Neural crest cell (in vitro differentiated cells): ENCODE measurements at places on chromosomes 1 and 21. TPM values are rescaled to one million over a fixed set of nuclear protein-coding genes. Genes with fewer than 3 reads are reported as not detected.

The HYI gene
- 42.9 and 46.6 TPM in 2 replicates for total RNA-seq

The NHLH1 gene
- 10.0 and 10.6 TPM in 2 replicates for total RNA-seq

The RPS27 gene
- 1,806 and 2,076 TPM in 2 replicates for total RNA-seq

The CYP4A22 gene
- total RNA-seq: not detected in 2 replicates

The TSSK3 gene
- 2.2 and 2.7 TPM in 2 replicates for total RNA-seq

The ADAMTSL4 gene
- total RNA-seq: 0.32 and 0.44 TPM in 2 replicates

The SDHB gene
- total RNA-seq: 47.2 and 58.6 TPM in 2 replicates

The SLFNL1 gene
- total RNA-seq: 0.37 and 0.64 TPM in 2 replicates

The ZFYVE9 gene
- 28.0 and 29.7 TPM in 2 replicates for total RNA-seq

The S100A10 gene
- 44.8 and 65.6 TPM in 2 replicates for total RNA-seq

The LENEP gene
- total RNA-seq: 1.9 and 2.5 TPM in 2 replicates

The ZNF695 gene
- 21.4 and 21.8 TPM in 2 replicates for total RNA-seq

The SERINC2 gene
- total RNA-seq: 20.4 and 21.4 TPM in 2 replicates

The SH2D1B gene
- total RNA-seq: not detected in 2 replicates

The PLEKHM2 gene
- 61.2 and 64.5 TPM in 2 replicates for total RNA-seq

The HHIPL2 gene
- total RNA-seq: 0.23 and 0.42 TPM in 2 replicates

The PCP4 gene
- 0.45 and 1.1 TPM in 2 replicates for total RNA-seq

The BSND gene
- total RNA-seq: not detected in 2 replicates

The FCRL5 gene
- not detected in 2 replicates for total RNA-seq

The PKN2 gene
- total RNA-seq: 44.7 and 45.8 TPM in 2 replicates

The AXDND1 gene
- 0.64 and 0.86 TPM in 2 replicates for total RNA-seq

The FAM76A gene
- 12.4 and 13.8 TPM in 2 replicates for total RNA-seq

The SFN gene
- total RNA-seq: 0.30 TPM in 1 of 2 replicates, not detected in the other

The CFHR1 gene
- total RNA-seq: 0.56 TPM in 1 of 2 replicates, not detected in the other

The JMJD4 gene
- total RNA-seq: 25.2 and 28.3 TPM in 2 replicates

The OR2T29 gene
- total RNA-seq: not detected in 2 replicates

The ATP8B2 gene
- 44.2 and 48.0 TPM in 2 replicates for total RNA-seq

The FNBP1L gene
- 60.9 and 63.5 TPM in 2 replicates for total RNA-seq

The KCND3 gene
- total RNA-seq: 0.61 and 0.86 TPM in 2 replicates

The VPS13D gene
- total RNA-seq: 24.5 and 29.4 TPM in 2 replicates

The ILDR2 gene
- 27.4 and 30.3 TPM in 2 replicates for total RNA-seq

The TRIM17 gene
- total RNA-seq: 4.7 and 6.3 TPM in 2 replicates

The CD34 gene
- total RNA-seq: 0.14 and 0.26 TPM in 2 replicates

The TIAM1 gene
- 53.6 and 54.8 TPM in 2 replicates for total RNA-seq
